ENCODE measurements at places on chromosomes 4 and X. TPM values are rescaled to one million over a fixed set of nuclear protein-coding genes. Genes with fewer than 3 reads are reported as not detected.

Gene AFP
- not detected for total RNA-seq

Gene GUCY1B1
- total RNA-seq = 29.6 TPM

Gene USP17L5
- not detected for total RNA-seq

Gene C1QTNF7
- total RNA-seq = not detected

Gene HS3ST1
- 1.6 TPM for total RNA-seq

Gene NONO
- 340 TPM for total RNA-seq

Gene PAGE1
- not detected for total RNA-seq

Gene TAF7L
- under 0.01 TPM for total RNA-seq

Gene FAM133A
- total RNA-seq = 0.27 TPM

DNA sequence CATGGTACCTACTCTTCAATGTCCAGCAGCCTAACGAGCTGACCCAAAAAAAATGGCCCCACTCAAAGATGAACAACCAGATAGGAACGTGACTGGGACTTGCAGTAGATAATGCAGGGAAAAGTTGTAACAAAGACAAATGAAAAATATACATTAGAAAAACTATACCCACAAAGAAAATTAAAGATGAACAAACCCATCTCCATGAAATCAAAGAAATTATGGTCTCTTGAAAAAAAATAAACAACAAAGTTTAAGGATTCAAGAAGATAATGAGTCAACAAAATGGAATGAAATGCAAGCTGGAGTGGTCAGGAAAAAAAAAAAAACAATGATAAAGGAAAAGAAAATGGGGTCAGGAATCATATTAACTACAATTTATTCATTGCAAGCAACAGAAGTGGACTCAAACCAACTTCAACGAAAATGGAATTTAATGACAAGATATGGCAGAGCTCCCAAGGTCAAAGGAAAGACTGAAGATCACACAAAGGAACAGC lies 309.8 kb upstream of the GALNT7 start:
- DNase-seq = no peak

GRCh38 chr4:73533515-73534422 lies 52.2 kb downstream of the AFM start:
- peak; percentile 2 for DNase-seq

- no peak for DNase-seq
Measured at GRCh38 chr4:3896441-3896840, 130.3 kb downstream of the ADRA2C start.

DNA sequence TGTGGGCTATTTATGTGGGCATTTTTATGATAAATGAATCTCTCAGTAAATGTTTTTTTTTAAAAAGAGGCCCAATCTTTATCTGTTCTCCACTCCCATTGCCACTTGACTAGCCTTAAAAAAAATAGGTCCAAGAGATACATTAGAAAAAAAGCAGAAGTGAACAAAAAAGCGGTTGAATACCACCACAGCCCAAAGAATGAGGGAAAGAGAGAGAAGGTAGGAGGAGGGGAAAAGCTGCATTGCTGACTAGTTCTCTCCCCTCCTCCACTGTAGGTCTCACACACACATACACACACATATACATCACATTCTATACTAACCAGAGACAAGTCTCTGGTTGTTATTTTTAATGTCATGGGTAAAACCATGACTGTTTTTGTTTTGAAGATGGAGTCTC lies 95.8 kb upstream of the IL13RA1 start:
- peak; percentile 54 for DNase-seq

DNA sequence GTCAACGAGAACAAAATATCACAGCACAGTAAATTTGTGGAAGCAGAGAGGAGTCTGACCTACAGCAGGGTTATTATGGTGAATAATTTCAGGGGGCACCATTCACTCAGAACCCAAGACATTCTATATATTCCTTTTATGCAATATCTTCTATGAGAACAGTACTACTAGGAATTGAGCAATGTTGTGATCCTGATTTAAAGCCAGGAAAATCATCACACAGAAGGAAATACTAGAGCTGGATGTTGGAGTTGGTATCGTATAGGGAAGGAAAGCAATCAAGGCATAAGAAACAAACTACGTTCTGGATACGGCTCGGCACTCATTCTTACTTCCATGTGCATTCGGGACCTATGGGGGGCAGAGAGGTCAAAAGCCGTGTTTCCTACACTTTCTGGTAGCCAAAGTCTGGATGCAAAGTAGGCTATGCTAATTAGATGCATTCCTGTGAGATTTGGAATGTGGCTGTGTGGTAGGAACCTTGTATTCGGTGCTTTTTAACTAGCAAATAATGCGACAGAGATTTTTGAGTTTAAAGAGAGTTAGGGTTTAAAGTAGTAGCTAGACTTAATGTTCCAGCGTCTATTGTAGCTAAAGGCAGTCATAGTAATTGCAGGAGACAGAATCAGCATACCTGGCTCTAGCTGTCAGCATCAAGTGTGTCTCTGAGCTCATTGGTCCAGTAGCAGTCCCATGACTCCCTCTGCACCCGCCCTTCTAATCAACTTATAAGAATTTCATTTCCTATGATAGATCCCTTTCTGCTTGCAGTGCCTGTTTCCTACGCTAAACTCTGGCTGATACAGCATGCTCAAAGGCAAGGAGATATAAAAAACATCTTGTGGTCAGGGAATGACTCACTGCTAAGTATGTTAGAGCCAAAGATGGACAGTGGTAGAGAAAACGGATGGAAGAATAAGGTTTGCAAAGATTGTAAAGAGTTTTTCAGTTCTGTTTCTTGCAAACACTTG lies 43.3 kb upstream of the PDGFC start:
- no peak for DNase-seq

DNA sequence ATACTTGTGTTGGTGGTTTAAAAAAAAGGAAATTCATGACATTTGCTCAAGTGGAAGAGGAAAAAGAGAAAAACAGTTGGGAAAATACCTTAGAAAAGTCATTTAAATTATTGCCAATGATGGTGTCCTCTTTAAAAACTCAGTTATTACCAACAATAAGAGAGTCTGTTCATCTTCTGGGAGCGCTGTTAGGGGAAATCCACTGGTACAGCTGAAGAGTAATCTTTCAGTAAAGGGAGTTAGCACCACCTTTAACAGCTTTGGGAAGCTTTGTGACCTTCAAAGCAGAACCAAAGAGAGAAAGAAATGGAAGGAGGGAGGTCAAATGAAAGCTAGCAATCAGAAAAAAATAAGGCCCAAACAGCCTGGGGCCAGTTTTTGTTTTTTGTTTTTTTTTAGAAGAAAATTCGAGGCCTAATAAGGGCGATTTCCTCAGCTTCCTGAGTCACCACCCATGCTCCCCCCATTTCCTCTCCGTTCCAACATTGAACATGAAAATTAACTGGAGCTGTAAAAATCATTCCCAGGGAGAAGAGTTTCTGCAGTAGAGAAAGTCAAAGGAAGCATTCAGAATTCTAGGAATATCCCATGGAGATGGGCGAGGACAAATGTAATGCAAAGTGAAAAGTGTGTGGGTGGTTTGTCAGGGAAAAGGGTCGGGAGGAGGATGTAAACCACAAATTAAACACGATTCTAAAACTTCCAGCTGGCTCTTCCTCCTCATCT lies 115.1 kb downstream of the SH3KBP1 start:
- no peak for DNase-seq

GRCh38 chr4:141348573-141348972 lies 127.9 kb downstream of the ZNF330 start:
- DNase-seq = no peak

DNA sequence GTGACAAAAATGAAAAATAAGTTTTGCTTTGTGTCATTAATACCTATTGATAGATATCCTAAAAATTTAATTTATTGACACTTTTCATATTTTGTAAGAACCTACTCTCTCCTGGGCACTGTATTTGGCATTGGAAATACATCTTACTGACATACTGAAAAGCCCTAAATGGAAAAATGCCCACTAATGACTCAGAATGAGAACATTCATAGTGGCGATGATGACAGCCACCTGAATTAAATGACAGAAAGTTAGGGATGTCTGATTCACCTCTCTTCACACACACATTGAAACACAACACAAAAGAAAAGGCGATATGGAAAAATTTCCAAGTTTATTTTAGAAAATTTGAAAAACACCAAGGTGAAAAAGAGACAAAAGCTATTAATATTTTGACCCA lies 992.3 kb downstream of the STPG2 start:
- no peak for DNase-seq

GRCh38 chr4:185283723-185284122 lies 74.3 kb downstream of the SNX25 start:
- DNase-seq = no peak

DNA sequence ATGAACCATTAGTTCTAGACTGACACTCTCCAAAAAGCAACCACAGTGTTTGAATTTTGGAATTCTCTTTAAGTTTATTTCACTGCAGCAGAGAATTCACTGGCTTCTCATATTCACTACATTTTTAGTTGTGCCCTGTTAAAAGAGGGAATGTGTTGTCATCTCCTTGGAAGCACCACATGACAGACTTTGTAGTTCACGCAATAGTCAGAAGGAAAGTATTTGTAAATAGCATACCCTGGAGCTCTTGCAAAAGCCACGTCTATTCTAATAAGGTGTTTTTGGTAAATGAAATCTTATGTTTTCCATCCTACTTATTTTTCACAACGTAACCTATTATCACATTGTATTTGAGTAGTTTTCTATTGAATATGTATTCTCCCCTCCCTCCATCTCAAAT lies 25.8 kb downstream of the DOCK11 start:
- no peak for DNase-seq

DNA sequence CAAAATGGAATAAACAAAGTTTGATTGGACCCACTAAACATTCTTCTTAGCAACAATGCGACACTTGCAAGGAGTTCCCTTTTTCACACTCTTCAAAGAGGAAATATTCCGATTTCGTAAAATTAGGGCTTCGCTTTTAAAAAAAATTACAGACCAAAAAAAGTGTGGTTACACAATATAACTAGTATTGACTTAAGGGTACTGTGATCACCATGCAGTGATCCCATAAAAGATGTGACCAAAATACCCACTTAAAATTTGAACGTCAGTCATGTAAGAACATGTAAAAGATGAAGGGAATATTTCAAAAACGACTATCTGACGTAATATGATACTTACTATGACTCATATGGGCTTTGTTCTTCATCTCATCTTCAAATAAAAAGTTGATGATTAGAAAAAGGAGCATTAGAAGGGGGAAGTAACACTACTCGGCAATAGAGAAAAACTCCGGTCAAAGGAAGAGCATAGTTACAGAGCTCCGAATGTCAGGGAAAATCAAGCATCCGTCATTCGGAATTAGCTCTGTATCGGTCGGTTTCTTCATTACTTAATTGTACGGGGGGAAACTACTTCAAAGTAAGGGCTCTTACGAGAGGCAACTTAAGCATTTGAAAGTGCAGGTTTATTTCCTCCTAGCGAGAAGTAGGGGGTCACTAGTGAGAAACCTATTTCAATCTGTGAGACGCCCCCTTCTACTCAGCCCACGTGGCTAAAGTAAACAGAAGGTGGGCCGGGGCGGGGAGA lies 1.3 kb upstream of the TET2 start:
- DNase-seq = peak; percentile 56

- DNase-seq = peak; percentile 93
Measured at GRCh38 chr4:86593688-86594558, at the start of gene PTPN13. PTPN13 (plus strand) TSS chr4:86594315; CDS start chr4:86635257, 40,942 bp downstream.

DNA sequence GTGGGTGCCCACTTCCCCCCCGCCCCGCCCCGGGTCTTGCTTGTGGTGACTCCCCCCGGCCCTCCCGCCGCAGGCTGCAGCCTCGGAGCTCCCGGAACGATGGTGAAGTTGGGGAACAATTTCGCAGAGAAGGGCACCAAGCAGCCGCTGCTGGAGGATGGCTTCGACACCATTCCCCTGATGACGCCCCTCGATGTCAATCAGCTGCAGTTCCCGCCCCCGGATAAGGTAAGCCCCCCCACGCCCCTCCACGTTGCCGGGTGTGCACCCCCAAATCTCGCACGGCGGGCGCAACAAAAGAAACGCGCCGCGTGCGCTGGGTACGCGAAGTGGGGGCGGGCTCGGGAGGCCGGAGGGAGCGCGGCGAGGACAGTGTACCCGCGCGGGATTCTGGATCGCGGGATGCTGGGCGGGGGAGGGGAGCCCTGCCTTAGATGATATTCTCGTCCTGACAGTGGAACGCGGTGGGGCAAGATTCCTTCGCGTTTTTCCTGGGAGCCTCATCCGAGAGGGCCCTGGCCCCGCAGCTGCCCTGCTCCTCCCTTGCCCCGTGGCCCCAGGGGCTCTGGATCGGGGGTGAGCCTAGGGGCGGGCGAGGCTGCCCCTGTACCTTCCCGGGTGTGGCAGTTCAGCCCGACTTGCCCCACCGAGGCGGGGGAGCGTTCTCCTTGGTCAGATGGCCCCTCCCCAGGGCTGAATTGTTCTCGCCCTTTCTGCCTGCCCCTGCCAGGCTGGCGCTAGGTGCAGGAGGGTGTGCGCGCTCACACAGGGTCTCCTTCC lies 819 bp downstream of the NSG1 start:
- no peak for DNase-seq

- DNase-seq = no peak
Measured at GRCh38 chr4:165991325-165992180, 118.5 kb downstream of the TLL1 start.

- no peak for DNase-seq
Measured at GRCh38 chr4:10831727-10832408, 147.3 kb upstream of the CLNK start.

GRCh38 chrX:13570261-13570605 lies 832 bp downstream of the EGFL6 start:
- no peak for DNase-seq

DNA sequence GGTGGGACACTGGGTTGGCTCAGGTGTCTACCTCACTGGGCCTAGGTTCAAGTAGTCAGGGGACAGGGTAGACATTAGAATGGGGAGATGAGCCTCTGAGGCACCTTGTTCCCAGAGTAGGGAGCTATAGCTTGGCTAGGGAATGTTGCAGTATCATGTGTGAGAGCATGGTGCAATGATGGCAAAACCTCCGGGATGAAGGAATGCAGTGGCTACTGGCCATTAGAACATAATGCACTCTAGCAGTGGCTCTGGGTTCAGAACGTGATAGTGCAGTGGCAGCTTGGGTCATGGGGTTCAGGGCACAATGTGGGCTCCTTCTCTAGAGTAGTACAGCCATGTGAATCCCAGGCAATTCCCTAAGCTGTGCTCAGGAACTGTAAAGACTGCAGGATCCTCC lies 471.5 kb downstream of the CCSER1 start:
- no peak for DNase-seq

DNA sequence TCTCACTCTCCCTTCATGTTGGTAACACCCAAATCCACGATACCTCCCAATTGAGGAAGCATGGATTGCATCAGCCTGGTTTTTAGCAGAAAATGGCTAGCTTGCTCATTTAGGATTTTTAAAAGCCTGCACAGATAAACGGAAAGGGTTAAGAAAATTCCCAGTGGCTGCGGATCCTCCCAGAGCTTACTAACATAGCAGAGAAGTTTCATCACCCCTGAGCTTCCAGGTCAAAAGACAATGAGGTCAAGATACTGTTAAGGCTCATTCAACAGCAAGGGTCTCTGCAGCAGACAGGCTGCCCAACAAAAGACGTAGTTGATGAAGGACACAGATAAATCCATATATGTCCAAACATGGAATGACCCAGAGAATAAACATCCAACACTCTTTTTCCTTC lies 220.2 kb downstream of the ASMT start:
- DNase-seq = no peak

DNA sequence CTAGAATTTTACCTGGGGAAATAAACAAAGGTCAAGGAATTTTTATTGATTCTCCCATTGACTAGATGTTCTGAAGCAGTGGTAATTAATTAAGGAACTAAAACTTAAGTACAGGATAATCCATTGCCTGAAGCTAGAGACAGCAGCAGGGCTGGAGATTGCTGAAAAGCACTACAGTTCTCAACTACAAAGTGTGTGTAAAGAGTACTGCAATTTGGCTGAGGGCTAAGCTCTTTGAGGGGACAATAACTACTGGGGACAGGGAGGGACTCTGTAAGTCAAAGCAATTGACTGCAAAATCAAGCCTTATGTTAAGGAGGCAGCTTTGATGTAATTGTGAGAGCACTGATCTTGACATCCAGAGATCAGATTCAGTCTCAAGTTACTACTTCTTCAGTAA lies 260.4 kb downstream of the GALNTL6 start:
- no peak for DNase-seq

All from hematopoietic multipotent progenitor cell (in vitro differentiated cells).